ENCODE measurements at places on chromosomes 12 and 14. TPM values are rescaled to one million over a fixed set of nuclear protein-coding genes. Genes with fewer than 3 reads are reported as not detected.

- no peak overlapping the region for H3K27ac ChIP-seq
- H3K27me3 ChIP-seq, result peaks cover 33% of the 10 kb centered on the region
- no peaks in the 10 kb centered on the region for H3K36me3 ChIP-seq
- no peak for DNase-seq
- H3K4me3 ChIP-seq, result peak overlapping the region; percentile 44
These were observed 652 bp downstream of the RFLNA start for GRCh38 chr12:124295431-124296058.

DNA sequence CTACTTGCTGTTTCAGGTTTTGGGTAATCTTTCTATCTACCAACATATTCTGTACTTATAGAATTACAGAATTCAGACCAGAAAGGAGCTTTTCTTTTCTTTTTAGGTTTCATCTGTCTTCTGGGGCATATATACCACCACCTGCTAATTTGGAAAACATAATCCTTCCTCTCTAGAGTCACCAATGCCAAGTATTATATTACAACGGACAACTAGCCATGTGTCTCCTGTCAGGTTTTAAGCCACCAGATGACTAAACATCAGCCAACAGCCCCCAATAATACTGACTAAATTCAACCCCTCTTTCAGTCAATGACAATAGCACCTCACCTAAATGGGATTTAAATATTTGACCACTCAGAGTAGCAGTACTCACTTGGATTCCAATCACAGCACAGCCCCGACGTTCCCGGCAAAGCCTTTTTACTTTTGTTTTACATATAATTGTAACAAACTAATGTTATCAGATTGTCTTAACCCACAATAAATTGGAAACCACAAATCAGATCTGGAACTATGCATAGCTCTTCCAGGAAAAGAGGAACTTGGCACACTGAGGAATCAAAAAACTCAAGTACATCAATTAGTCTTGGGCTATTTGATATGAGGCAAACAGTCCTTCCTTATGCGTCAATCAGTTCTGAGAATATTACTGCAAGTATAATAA is 13.5 kb downstream of the SLC11A2 start:
- peaks cover 8% of the 10 kb centered on the region for H3K36me3 ChIP-seq
- no peak for DNase-seq
- no peak overlapping the region for H3K4me3 ChIP-seq
- no peak overlapping the region for H3K27ac ChIP-seq

RND1 gene
- total RNA-seq, result not detected

DACT1 gene
- 21.2 TPM for total RNA-seq

DNA sequence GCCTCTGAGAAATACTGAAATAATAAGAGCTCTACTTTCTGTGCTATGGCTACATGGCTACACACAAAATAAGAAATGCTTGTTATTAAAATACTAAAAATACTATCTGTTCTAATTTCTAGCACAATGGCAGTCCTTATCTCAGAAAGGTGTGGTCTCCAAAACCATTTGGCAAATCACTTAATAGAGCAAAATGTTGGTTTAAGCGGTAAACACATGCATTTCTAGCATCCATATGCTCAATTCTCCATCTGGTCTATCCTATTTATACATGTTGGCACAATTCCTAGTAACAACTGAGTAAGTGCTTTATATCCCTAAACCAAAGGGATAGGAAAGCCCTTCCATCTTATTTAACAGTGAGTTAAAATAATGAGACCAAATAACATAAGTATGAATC is 107.0 kb downstream of the PAPLN start:
- DNase-seq, result no peak
- H3K27me3 ChIP-seq, result no peaks in the 10 kb centered on the region
- H3K4me3 ChIP-seq, result no peak overlapping the region
- no peak overlapping the region for H3K27ac ChIP-seq
- H3K36me3 ChIP-seq, result no peaks in the 10 kb centered on the region
- no peaks in the 10 kb centered on the region for H3K4me1 ChIP-seq

- no peak overlapping the region for H3K27ac ChIP-seq
- no peaks in the 10 kb centered on the region for H3K36me3 ChIP-seq
- no peak overlapping the region for H3K4me3 ChIP-seq
- no peak for DNase-seq
These were observed 202.7 kb downstream of the PRKD1 start for GRCh38 chr14:29724991-29725390.

DNA sequence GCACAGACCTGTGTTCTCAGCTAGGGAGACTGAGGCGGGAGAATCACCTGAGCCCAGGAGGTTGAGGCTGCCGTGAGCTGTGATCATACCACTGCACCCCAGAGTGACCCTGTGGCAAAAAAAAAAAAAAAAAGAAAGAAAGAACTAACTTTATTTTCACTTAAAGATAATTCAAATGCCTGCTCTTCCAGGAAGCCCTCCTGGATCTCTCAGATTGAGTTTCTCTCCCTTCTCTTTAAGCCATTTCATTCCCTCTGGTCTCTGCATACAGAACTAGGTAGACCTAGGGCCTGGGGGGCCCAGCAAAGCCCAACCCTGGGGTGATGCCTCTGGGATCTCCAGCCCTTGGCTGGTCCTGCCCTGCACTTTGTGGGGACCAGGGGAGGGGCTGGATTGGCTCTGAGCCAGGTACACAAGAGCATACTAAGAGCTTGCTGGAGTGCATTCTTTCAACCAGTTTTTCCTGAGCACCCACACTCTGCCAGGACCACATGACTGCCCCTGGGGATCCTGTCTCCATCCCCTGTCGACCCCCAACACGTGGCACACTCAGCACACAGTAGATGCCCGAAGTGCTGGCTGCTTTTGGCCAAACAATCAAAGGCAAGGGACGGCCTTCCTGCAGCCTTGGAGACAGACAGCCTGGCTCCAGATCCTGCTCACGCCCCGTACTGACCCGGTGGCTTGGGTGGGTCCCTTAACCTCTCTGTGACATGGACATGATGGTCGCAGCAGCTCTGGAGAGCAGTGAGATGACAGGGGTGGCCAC is 52.7 kb downstream of the CYP46A1 start:
- DNase-seq, result peak; percentile 72
- peak overlapping the region; percentile 90 for H3K27ac ChIP-seq
- peaks cover 52% of the 10 kb centered on the region for H3K4me1 ChIP-seq
- H3K27me3 ChIP-seq, result no peaks in the 10 kb centered on the region
- peak overlapping the region; percentile 62 for H3K4me3 ChIP-seq

GRCh38 chr14:58414845-58415244 is 12.5 kb downstream of the TIMM9 start:
- H3K4me1 ChIP-seq, result no peaks in the 10 kb centered on the region
- H3K27ac ChIP-seq, result no peak overlapping the region
- H3K4me3 ChIP-seq, result no peak overlapping the region
- DNase-seq, result no peak
- peaks cover 66% of the 10 kb centered on the region for H3K36me3 ChIP-seq
- no peaks in the 10 kb centered on the region for H3K27me3 ChIP-seq

GRCh38 chr12:107884769-107885694 is 110.5 kb downstream of the ASCL4 start:
- DNase-seq, result peak; percentile 74
- no peaks in the 10 kb centered on the region for H3K36me3 ChIP-seq

DNA sequence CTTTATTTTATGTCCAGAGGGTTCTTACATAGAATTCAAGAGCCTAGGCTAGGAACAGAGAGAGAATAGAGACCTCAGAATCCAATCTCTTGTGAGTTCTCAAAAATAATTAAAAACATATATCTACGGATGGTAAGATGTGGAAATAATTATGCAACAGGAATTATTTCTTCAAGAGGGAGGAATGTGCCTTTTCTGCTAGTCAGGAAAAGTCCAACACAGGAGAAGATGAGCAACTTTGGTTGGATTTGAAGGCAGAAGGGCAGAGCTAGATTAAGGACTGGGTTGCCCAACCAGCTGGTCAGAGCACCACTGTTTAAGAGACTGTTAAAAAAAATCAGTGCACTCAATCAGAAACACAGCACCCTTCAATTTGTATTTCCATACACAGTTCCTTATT is 365.5 kb downstream of the ETNK1 start:
- H3K4me3 ChIP-seq, result no peak overlapping the region
- no peak for DNase-seq
- H3K27ac ChIP-seq, result no peak overlapping the region
- H3K4me1 ChIP-seq, result no peaks in the 10 kb centered on the region
- H3K36me3 ChIP-seq, result no peaks in the 10 kb centered on the region

DNA sequence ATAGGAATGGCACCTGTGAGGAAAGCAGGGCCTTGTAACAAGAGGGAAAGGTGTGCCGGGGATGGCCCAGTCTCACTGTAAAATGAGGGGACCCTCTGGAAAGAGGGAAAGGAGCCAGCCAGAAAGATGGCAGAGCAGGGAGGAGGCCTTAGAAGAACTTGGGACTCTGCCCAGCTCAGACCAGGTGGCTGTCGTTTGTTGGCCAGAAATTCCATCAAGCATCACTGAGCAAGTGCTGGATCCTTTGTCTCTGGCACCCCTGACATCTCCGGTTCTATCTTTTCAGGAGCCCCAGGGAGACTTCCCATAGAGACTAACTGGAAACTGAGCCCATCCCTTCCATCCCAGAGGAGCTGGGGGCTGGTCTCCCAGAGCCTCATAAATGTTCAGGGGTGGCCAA is 43.3 kb downstream of the DEGS2 start:
- no peaks in the 10 kb centered on the region for H3K27me3 ChIP-seq
- no peak overlapping the region for H3K4me3 ChIP-seq
- DNase-seq, result no peak
- no peak overlapping the region for H3K27ac ChIP-seq
- H3K36me3 ChIP-seq, result no peaks in the 10 kb centered on the region

DNA sequence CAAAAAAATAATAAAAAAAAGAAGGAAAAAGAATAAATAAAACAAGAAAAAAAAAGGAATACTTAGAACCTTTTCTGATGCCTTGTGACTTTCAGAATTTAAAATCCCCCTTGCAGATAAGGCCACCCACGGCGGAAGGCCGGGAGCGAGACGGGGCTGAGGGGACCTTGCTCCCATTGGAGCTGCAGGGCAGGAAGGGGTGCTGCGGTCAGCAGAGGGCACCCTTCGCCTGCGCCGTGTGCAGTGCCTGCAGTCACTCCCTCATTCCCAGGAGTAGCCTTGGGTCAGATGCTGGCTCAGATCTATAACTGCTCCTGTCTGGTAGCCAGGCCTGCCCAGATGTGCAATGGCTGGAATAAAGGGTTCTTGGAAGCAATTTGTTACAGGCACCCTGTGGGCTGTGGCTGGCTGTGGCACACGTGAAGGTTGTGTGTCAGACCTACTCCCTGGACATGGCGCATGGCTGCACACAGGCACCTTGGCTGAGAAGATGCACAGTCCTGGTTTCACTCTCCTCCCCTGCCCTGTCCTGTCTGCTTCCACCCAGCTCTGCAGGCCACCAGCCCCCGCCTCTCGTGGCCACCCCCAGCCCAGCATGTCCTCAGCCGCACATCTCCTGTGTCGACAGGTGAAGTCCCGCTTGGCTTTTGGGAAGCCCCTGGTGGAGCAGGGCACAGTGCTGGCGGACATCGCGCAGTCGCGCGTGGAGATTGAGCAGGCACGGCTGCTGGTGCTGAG is 13.4 kb upstream of the ALDH2 start:
- H3K4me3 ChIP-seq, result no peak overlapping the region
- no peaks in the 10 kb centered on the region for H3K27me3 ChIP-seq
- DNase-seq, result peak; percentile 84
- H3K4me1 ChIP-seq, result peaks cover 19% of the 10 kb centered on the region

CPNE8 gene
- total RNA-seq, result 27.7 TPM

PTGER2 gene
- total RNA-seq, result 0.55 TPM

DNA sequence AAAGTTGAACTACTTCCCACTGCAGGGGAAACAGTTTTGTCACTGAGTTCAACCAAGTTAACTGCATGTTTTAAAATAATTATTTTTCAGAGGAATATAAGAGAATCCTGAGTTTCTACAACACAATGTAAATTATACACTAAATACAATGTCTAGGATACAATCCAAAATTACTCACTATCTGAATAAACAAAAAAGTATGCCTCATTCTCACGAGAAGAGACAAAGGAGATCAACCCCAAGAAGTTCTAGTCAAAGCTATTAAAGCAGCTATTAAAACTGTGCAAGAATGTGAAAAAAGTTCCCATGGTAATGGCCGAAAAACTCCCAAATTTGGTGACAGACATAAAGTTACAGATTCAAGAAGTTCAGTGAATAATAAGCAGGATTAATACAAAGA is 8.8 kb upstream of the KCNK13 start:
- H3K4me1 ChIP-seq, result no peaks in the 10 kb centered on the region
- no peak for DNase-seq
- H3K36me3 ChIP-seq, result no peaks in the 10 kb centered on the region
- H3K4me3 ChIP-seq, result no peak overlapping the region
- no peak overlapping the region for H3K27ac ChIP-seq

IAPP gene
- total RNA-seq, result not detected

GRCh38 chr12:24743941-24744793 is 204.7 kb downstream of the BCAT1 start:
- H3K36me3 ChIP-seq, result no peaks in the 10 kb centered on the region
- no peak for DNase-seq
- H3K4me3 ChIP-seq, result no peak overlapping the region
- no peaks in the 10 kb centered on the region for H3K4me1 ChIP-seq
- no peaks in the 10 kb centered on the region for H3K27me3 ChIP-seq

GRCh38 chr14:97061198-97061597 is 264.0 kb downstream of the VRK1 start:
- H3K4me3 ChIP-seq, result no peak overlapping the region
- DNase-seq, result no peak
- H3K27ac ChIP-seq, result no peak overlapping the region
- H3K27me3 ChIP-seq, result no peaks in the 10 kb centered on the region
- no peaks in the 10 kb centered on the region for H3K4me1 ChIP-seq

TPPP2 gene
- total RNA-seq, result not detected

DNA sequence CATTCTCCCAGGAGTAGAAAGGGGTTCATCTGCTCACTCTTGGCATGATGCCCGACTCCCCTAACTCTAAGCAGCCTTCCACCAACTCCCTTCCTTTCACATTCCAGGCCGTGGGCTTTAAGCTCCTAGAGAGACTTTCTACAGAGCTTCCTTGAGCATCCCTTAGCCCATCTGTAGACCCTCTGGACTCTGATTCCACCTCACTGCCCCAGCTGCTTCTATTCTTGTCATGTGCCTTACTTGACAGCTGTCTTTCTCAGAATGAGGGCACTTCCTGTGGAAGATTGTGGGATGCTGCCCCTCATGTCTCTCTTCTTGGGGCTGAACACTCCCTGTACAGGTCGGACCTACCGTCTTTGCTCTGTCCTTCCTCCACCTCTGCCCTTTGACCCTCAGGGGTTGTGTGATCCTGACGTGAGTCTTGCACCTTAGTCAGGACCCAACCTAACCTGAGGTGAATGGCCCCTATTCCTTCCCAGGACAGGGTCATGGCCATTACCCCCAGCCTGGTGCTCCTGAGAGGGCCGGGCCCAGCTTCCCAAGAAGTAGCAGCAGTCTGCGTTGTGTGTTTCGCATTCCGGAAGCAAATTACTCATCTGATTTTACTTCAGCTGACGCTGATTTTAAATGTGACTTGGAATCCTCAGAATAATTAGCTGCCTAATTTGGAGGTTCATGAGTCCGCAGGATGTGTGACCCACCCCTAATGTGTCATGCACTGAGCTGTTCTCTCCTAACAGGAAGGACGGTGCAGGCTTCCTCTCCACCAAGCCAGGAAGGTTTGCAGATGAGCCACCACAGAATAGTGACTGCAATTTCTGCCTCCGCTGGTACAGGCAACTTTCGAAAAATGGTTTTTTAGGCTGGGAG is 2.7 kb upstream of the GALNT6 start:
- peaks cover 15% of the 10 kb centered on the region for H3K27me3 ChIP-seq
- DNase-seq, result no peak
- H3K27ac ChIP-seq, result no peak overlapping the region
- H3K4me1 ChIP-seq, result peaks cover 14% of the 10 kb centered on the region
- no peaks in the 10 kb centered on the region for H3K36me3 ChIP-seq
- H3K4me3 ChIP-seq, result no peak overlapping the region

- H3K27me3 ChIP-seq, result no peaks in the 10 kb centered on the region
- DNase-seq, result no peak
- no peak overlapping the region for H3K27ac ChIP-seq
These were observed 121.3 kb downstream of the PDE3A start for GRCh38 chr12:20489645-20490044.

LRP1-AS gene
- not detected for total RNA-seq

Data from sigmoid colon (tissue), 7 donors.